ENCODE measurements at places on chromosomes 16 and 17.

DNA sequence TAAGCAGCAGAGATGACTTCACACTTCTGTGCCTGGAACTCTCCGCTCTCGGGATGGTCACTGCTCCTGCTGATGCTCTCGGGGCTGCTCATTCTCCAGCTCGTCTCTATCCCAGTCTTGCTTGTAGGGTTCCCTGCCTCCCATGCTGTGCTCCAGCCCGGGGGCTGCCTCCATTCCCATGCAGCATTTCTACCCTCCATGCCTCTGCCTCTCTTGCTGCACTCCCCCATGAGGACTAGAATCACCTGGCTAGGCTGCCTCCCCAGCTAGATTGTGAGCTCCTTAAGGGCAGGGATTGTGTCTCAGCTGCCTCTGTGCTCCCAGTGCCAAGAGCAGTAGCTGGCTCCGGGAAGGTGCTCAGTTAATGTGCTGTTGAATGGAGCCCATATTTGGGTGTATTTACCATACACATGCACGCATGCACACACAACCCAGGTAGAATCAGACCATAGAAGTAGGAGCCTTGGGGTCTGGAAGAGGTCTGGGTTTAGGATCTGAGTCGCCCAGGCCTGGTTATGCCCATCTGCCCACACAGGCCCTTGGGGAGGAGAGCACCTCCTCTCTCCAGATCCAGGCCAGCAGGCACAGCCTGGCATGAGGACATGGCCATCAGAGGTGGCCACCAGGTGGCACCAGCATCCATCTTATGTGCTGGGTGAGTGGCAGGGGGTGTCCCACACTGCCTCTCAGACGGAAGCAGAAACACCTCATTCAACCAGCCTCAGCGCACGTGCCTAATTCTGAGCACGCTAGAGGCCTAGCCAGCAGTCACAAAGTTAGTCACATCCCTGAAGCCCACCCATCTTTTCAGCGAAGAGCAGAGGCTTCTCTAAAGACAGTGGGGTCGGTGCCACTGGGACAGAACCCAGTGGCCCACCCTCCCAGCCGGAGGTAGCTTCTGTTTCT, 9.3 kb downstream of the GIT1 start:
- peak; percentile 91 for DNase-seq

GRCh38 chr16:2881783-2882649, 999 bp upstream of the FLYWCH2 start:
- no peak for DNase-seq

DNA sequence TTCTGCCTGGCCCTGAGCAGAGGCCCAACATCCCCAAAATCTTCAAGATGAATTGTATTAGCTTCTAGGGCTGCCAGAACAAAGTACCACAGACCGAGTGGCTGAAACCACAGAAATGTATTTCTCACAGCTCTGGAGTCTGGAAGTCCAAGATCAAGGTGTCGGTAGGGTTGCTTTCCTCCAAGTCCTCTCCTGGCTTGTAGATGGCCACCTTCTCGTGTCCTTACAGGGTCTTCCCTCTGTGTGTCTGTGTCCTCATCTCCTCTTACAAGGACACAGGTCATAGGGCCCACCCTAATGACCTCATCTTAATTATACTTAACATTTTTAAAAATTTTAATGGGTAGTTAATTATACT, 215.7 kb downstream of the NTN1 start:
- no peak for DNase-seq

- DNase-seq: no peak
Observed at GRCh38 chr17:29195465-29196081, 15.4 kb upstream of the MYO18A start.

DNA sequence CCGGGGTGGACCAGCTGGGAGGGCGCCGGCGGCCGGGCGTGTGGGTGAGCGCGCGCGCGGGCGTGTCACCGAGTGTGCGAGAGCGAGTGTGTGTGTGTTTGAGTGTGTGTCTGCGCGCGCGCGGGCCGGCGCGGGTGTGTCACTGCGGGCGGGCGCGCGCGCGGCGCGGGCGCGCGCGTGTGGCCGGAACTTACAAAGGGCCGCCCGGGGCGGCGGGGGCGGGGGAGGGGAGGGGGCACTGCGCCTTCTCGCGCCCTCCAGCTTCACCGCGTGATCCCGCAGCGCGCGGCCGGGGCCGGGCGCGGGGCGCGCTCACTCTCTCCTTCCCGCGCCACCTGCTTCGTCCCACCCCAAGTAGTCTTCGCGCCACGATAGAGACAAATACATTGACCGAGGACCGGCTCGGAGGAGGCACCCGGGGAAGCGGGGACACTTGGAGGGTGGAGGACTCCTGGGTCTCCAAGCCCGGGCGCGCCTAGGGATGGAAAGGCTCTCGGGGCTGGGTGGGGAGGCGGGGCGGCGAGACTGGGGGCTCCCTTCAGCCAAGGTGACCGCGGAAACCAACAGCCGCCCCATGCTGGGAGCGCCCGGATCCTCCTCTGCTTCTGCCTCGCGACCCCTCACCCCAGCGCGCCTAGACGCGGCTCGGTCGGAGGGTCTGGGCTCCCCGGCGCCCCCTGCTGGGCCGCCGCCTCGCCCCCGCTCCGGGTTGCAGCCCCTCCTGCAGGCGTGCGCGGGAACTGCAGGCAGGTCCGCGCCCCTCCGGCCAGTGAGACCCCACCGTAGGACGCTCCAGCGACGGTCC, at the start of gene SRCIN1:
SRCIN1 (minus strand) TSS at position 112 of the 805 bp plus-strand sequence. CDS start 247 bp downstream, outside the sequence.
- DNase-seq: peak; percentile 48

All from NCI-H1694 (cell line).